ENCODE measurements at places on chromosomes 3 and 15.

DNA sequence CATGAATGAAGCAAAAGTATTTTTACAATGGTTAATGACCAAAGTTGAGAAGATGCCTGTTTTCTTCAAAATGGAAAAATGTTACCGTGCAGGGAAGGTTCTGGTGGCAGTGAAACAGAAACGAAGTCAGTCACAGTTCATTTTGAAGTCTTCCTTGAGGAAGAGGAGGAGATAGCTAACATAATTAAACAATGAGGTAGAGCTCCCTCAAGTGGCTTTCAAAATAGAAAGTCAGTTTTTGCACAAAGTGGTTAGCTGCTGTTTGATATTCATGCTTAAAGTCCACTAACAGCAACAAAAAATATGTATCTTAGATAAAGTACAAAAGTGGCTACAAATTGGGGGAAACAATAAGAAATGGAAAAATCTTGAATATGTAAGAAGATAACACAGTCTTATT lies 87.3 kb downstream of the TFG start:
- no peak for DNase-seq

DNA sequence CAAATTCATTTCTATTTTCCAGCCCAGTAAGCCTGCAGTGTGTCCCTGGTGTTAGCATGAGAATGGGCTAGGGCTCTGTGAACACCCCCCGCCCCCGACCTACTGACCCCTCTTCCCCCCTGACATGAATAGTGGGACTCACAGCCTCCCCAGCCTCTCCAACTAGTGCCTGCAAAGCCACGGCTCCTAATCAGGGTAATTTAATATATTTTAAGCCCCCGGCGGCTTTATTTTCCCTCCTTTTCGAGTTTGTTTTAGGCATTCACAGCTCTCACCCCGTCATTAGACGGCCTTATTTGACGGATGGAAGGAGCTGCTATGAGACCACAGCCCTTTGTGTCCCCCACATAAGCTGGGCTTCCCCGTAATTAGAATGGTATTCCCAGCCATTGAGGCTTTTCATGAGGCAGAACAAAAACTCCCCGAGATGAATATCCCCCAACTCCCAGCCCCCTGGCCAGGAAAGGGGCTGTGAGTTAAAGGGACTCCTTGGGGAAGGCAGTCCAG lies 78.3 kb upstream of the POLG start:
- DNase-seq = no peak

DNA sequence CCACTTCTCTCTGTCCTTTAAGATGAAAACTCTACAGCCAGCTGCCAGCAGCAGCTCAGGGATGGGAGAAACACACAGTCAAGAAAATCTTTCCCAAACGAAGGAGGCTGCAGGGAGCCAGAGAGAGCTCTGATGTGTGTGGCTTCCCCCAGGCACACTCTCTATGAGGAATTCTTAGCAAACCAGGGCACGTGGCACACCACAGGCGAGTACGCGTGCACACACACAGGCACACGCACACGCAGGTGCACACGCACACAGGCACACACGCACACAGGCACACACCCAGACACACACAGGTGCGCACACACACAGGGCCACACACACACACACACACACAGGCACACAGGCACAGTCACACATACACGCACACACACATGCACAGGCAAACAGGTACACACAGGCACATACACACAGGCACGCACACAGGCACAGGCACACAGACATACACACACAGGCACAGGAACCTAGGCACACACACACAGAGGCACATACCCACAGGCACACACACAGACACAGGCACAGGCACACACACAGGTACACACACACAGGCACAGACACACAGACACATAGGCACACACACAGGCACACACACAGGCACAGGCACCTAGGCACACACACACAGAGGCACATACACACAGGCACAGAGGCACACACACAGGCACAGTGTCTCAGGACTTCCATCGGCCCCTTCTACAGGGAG lies 91.5 kb upstream of the ATP2B2 start:
- no peak for DNase-seq

DNA sequence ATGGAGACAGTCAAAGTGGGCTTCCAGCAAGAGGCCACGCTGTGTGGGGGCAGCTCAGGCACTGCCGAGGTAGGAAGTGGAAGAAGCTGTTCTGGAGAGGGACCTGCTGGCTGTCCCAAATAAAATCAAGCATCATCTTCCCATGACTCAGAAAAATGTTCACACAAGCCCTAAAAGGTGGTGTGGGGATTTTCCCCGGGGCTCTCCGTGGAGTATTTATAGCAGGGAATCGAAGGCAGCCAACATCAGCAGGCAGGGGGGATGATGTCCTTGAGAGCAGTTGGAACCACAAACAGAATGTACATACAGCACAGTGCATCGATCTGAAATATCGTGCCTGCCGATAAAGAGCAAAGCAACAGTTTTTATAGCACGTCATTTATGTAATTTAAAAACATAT lies 27.6 kb downstream of the PRR23E start:
- DNase-seq = no peak

DNA sequence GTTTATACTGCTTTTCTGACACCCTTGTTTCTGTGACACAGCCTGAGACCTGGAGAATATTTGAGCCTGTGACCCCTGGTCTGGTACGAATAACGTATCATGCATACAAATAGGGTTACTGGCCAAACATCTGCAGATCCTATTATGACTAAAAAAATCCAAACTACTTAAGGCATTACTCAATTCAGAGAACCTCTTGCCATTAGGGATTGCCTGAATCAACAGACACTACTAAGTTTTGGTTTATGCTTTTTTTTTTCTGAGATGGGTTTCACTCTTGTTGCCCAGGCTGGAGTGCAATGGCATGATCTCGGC lies 35.4 kb downstream of the OSBPL10 start:
- no peak for DNase-seq

DNA sequence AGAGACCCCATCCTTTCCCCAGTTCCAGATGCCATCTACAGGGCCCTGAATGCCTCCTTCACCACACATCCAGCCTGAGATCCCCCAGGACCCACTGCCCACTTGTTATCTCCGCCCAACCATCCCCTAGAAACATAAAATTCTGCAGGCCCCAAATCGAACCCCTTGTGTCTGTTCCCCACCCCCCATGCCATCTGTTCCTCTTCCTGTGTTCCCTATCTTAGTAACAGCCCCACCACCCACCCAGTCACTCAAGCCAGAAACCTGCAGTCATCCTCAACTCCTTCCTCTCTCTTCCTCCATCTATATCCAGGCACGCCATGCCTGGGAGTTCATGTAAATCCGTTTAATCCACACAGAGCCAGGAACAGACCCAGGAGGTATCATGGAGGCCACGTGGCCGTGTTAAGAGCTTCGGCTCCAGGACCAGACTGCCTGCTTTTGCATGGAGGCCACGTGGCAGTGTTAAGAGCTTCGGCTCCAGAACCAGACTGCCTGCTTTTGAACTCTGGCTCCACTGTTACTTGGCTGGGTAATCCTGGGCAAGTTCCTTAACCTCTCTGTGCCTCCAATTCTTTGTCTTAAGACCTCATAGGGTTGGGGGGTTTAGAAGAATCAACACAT lies 4.8 kb downstream of the CSRNP1 start:
- DNase-seq = no peak

DNA sequence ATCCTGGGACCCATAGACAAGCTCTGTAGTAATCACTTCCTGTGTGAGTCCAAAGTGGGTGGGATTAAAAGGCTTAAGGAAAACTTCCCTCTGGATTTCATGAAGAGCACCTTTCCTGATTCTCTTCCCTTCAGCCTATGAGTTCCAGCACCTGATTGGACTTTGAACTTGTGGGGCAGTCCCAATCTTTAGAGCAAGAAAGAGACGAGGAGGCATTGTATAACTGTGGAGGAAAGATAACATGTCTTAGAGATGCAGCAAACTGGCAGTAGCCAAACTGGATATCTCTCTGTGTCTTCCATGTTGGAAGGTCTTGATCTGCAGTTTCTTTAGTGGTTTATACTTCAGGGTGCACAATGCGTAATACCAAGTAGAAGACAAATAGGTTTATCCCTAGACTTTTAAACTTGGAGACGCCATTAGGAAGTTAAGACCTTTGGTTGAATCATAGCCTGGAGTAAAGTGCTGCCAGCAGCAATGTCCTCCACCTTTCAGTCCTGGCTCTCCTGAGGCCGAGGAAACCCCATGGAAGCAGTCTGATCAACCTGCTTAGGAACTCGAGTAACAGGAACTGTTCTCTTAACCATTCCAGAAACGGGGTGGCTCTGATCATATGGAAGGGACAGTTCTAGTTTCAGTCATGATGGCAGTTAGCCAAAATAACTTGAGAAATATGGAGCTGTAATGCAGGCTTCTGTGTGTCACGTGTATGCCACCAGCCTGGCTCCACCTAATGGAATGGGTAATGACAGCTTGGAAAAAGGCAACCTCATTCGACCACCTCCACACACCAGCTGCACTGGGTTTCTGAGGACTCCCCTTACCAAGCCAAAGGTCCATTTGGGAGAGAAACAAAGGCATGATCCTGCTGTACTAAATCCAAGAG lies 4.7 kb downstream of the EIF1B start:
- no peak for DNase-seq

DNA sequence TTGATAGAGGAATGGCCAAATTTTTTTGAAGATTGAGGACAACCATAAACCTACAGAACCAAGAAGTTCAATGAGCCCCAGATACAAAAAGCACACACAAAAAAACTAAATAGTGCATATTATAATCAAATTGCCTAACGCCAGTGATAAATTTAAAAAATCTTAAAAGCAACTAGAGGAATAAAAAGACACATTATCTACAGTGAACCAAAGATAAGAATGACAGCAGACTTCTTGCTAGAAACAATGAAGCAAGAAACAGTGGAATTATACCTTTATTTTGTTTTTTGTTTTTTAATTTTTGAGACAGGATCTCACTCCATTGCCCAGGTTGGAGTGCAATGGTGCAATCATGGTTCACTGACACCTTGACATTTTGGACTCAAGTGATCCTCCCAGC lies 9.9 kb upstream of the SAMD7 start:
- no peak for DNase-seq

- DNase-seq = no peak
Observed at GRCh38 chr3:137110392-137110996, 152.7 kb downstream of the IL20RB start.

- DNase-seq = no peak
Observed at GRCh38 chr3:160140756-160141155, 84.5 kb upstream of the C3orf80 start.

- DNase-seq = no peak
Observed at GRCh38 chr15:39075311-39075710, 505.6 kb upstream of the THBS1 start.

GRCh38 chr15:75841626-75842025 lies 1.6 kb upstream of the UBE2Q2 start:
- no peak for DNase-seq

- DNase-seq = peak; percentile 47
Observed at GRCh38 chr3:39108200-39108710, 775 bp downstream of the TTC21A start.

DNA sequence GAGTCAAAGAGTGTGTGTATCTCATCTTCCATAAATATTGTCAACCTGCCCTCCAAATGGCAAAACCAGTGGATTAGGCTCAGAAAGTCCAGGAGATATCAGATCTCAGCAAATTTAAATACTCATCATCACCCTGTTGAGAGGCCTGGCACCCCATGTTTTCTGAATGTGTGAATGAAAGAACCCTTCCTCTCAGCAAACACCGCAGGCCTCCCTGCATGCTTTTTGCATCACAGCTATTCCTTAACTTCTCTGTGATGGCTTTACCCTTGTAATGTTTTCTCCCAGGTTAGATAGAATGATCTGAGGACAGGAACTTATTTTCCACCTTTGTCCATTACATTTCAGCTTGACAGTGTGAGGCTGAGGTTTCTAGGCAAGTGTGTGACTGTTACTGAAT lies 43.6 kb upstream of the NMNAT3 start:
- no peak for DNase-seq

- no peak for DNase-seq
Observed at GRCh38 chr15:90836296-90836871, 32.0 kb upstream of the FURIN start.

DNA sequence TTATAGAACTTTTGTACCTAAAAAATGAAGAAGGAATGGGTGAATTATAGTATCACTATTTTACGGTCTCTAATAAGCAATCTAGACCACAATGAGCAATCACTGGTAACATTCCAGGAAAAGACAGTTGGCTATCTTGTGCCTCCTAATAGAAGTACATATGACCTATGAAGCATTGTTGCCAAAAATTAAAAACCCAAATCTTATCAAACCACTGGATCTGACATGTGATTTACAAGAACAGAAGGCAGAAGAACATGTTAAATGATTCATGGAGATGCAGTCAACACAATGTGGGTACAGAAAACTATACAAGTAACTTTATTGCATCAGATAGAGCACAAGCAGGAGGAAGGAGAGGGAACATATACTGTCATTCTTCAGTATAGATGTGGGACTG lies 14.5 kb upstream of the HYKK start:
- DNase-seq = no peak

- no peak for DNase-seq
Observed at GRCh38 chr3:30204126-30204525, 402.3 kb upstream of the TGFBR2 start.

DNA sequence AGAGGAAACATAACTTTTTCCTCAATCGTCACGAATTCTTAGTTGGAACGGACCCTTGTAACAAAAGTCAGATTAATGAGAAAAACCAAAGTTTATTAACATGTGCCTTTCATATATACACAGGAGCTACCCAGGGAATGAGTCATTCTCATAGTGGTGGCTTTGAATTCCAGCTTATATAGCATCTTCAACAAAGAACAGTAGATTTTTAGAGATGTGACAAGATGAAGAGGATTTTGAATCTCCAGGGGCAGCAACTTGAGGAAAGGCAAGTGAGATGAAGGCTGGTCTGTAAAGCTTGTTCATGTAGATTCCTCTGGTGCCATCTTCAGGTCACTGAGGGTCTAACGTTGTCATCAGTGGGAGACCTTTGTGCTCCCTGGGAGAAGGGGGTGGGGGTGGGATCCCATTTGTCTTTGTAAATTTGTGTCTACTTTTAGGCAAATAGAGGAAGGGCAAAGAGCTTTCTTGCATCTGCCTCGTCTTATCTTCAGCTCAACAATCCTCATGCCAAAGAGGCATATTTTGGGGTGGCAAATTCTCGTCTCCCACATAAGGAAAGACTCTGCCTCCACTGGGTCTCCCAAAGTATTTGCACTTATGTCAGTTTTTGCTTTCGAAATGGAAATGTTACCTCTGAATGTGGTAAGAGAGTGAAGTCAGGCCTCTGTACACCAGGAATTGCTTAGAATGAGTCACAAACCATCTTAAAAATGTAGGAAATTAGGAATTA lies 29.5 kb downstream of the CLEC3B start:
- DNase-seq = no peak

GRCh38 chr15:63967616-63968015 lies 78.7 kb downstream of the DAPK2 start:
- DNase-seq = no peak
